CD8-positive, alpha-beta memory T cell (primary cell): ENCODE measurements at places on chromosomes 7 and 10. TPM values are rescaled to one million over a fixed set of nuclear protein-coding genes. Genes with fewer than 3 reads are reported as not detected.
A peak's percentile ranks its signal among the peaks of the same experiment; 100 is the strongest.

- no peaks in the 10 kb centered on the region for H3K36me3 ChIP-seq
- DNase-seq, result peak; percentile 58
- H3K4me3 ChIP-seq, result peak overlapping the region; percentile 62
- H3K27ac ChIP-seq, result peak overlapping the region; percentile 60
Measured at GRCh38 chr7:149422162-149422913, 38.5 kb downstream of the ZNF777 start.

Gene H2BK1
- 0.57 TPM for total RNA-seq

DNA sequence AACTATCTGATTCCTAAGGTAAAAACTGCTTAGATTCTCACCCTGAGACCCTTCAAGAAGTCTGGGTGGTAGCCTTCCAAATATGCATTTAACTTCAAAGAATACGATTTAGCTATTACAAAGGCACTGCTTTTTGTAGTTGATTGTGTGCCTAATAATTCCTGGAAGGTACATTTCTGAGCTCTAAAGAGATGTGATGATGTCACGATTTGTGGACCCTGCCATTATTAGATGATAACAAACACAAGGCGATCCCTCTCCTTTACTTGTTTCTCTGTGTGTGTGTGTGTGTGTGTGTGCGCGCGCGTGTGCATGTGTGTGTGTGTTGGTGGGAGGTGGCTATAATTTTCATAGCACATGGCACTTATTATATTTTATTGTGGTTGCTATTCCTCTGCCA lies 70.9 kb downstream of the TFPI2 start:
- DNase-seq, result no peak
- no peak overlapping the region for H3K27ac ChIP-seq
- H3K36me3 ChIP-seq, result no peaks in the 10 kb centered on the region
- H3K4me3 ChIP-seq, result no peak overlapping the region

Gene SPDYE3
- not detected for total RNA-seq

GRCh38 chr7:31171984-31172383 lies 119.9 kb downstream of the ADCYAP1R1 start:
- no peak for DNase-seq
- H3K36me3 ChIP-seq, result no peaks in the 10 kb centered on the region
- no peaks in the 10 kb centered on the region for H3K4me1 ChIP-seq
- no peaks in the 10 kb centered on the region for H3K27me3 ChIP-seq
- H3K27ac ChIP-seq, result no peak overlapping the region

Gene PDK4
- total RNA-seq, result 0.74 TPM

DNA sequence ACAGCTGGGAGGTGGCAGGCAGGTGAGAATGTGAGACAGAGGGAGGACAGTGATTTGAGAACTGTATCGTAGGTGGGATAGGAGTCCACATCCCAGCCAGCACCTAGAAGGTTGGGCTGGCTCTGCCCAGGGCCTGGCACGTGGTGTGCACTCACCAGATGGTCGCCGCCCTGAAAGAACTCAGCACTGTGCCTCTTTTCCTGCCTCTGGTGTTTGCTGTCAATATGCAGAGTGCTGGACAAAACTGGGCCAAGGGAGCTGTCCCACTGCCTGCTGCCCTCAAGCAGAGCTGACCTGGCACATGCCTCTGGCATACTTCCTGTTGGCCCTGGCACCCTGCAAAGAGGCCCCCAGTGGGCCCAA lies 36.8 kb downstream of the CHST3 start:
- H3K27ac ChIP-seq, result no peak overlapping the region
- H3K36me3 ChIP-seq, result no peaks in the 10 kb centered on the region
- no peaks in the 10 kb centered on the region for H3K4me1 ChIP-seq
- no peaks in the 10 kb centered on the region for H3K27me3 ChIP-seq
- no peak for DNase-seq

GRCh38 chr7:77244222-77244934 lies 44.8 kb upstream of the FGL2 start:
- no peak overlapping the region for H3K4me3 ChIP-seq
- no peak for DNase-seq
- no peaks in the 10 kb centered on the region for H3K27me3 ChIP-seq
- H3K36me3 ChIP-seq, result peaks cover 12% of the 10 kb centered on the region
- H3K27ac ChIP-seq, result no peak overlapping the region

GRCh38 chr10:78746155-78746763 lies 322.5 kb upstream of the ZMIZ1 start:
- H3K27me3 ChIP-seq, result no peaks in the 10 kb centered on the region
- no peak overlapping the region for H3K27ac ChIP-seq
- no peak for DNase-seq
- peaks cover 12% of the 10 kb centered on the region for H3K4me1 ChIP-seq
- no peak overlapping the region for H3K4me3 ChIP-seq
- no peaks in the 10 kb centered on the region for H3K36me3 ChIP-seq

Gene HIBADH
- 20.0 TPM for total RNA-seq

DNA sequence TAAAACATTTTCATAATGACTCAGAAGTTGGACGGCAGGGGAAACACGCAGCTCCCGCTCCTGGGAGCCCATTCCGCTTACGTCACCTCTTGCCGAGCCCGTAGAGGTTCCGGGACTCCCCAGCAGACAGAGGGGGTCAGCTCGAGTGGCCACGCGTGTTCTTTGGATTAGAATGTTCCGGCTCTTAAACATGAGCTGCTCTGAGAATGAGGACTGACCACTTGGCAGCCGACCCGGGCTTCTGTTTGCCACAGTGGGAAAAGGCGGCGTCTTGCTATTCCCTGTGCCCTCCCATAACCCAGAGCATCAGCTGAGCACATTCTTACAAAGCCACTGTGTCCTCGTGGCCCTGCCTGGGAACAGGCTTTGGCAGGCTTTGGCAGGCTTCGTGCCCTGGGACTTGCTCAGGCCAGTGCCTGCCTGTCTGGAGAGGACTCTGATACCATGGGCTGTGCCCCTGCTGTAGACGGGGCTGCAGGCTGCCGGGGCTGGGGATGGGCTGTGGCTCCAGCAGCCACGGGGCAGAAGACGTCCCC lies 40.1 kb downstream of the PFKP start:
- no peak overlapping the region for H3K4me3 ChIP-seq
- no peaks in the 10 kb centered on the region for H3K4me1 ChIP-seq
- H3K27me3 ChIP-seq, result no peaks in the 10 kb centered on the region
- no peak for DNase-seq
- H3K36me3 ChIP-seq, result peaks cover 42% of the 10 kb centered on the region

DNA sequence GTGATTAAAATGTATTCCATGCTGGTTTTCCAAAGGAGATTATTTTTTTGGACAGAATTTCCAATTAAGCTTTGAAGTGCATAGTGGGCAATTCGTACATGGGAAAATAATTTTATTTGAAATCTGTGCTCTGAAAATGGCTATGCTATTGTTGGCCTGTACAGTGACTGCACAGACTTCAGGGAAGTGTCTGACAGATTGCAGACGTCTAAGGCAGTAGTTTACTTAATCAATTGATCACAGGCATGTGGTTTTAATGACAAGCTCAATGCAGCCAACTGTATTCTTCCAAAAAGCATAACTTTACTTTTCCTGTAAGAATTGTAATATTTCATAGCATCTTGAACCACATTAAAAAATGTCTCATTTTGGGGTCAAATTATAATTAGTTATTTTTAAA lies 102.0 kb downstream of the SEMA3C start:
- no peaks in the 10 kb centered on the region for H3K27me3 ChIP-seq
- DNase-seq, result no peak
- no peak overlapping the region for H3K4me3 ChIP-seq
- H3K27ac ChIP-seq, result no peak overlapping the region

DNA sequence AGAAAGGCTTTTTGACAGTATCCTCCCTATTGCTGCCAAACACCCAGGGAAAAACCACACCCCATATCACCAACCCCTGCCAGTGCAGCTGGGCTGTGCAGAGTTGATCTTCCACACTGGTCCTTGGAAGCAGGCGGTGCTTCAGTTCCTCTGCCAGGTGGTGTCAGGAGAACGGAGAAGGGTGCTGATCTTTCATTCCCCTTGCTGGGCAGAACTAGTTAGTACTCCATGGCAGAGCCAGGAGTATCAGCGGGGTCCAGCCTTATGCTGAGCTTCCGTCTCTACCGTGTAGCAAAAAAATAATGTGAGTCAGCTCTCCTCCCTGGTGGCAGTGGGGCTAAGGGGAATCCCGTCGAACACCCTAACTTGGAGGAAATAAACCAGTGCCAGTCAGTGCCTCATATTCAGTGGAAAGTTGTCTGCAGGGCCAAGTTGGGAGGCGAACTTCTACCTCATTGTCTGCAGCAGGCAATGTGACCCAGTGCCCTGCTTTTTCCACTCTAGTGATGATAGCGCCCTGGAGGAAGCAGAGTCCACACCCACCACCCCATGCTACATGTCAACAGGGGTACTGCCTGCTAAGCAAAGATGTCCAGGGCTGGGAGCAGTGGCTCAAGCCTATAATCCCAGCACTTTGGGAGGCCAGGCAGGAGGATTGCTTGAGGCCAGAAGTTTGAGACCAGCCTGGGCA lies 175.4 kb downstream of the AUTS2 start:
- H3K4me3 ChIP-seq, result no peak overlapping the region
- no peak for DNase-seq
- H3K36me3 ChIP-seq, result no peaks in the 10 kb centered on the region
- no peak overlapping the region for H3K27ac ChIP-seq
- H3K27me3 ChIP-seq, result no peaks in the 10 kb centered on the region
- no peaks in the 10 kb centered on the region for H3K4me1 ChIP-seq
